ENCODE measurements at places on chromosomes 2 and 18. TPM values are rescaled to one million over a fixed set of nuclear protein-coding genes. Genes with fewer than 3 reads are reported as not detected.

RGPD3 gene
- not detected for polyA plus RNA-seq

HOXD9 gene
- not detected for polyA plus RNA-seq

TRAPPC12 gene
- 14.4 TPM for polyA plus RNA-seq

DYNAP gene
- polyA plus RNA-seq = not detected

ERICH2 gene
- not detected for polyA plus RNA-seq

DNA sequence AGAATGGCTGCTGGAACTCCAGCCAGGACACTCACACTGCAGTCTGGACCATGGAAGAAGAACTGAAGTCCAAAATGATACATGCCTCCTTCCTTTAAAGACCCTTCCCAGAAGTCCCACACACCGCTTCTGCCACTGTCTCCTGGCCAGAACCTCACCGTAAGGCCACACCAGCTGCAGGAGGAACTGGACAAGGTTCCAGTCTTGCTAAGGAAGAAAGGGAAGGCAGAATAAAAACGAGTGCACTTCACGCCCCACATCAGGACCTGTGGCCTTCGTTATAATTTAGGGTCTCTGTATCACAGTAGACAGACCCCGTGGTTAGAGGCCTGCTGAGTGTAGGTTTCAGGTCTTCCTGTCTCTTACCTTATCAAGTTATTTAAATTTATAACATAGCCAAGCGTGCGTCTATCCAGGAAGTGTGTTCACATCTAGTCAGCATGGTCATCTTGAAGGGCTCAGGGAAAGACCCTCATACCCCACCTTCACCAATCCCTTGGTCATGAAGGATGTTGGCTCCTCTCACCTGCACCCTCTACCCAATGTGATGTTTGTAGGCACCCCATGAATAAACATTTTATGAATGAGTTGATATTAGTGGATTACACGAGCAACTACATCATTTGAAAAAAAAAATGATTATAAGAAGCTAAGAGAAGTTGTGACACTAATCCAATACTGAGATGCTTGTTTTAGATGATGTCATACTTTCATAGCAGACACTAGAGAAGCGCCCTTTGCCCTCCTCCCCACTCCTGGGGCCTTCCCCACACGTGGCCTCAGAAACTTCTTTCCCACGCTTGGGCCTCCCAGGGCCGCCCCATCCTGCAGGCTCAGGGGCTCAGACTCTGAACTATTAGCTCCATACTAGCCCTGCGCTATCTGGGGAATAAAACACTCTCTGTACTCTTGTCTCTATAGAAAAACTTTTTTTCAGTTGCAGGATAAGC, 157.6 kb downstream of the FAM210A start:
- DNase-seq = no peak

GRCh38 chr2:158936978-158937377, 31.5 kb upstream of the TANC1 start:
- no peak for DNase-seq

DNA sequence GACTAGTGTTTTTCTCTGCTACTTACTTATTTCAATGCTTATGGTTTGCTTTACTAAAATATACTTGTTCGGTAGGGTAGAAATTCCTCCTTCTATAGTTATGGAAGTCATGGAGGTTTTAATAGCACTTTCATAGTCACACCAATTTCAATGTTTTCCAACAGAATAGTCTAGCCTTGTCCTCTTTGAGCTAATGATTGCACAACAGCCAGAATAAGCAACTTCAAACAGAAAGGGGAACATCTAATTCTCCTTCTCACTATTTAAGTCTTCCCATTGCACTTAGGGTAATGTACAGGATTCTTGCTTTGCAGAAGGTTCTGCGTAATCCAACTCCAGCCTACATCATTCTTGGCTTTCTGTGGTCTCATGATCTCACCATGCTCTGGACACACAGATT, 287.7 kb upstream of the GCFC2 start:
- no peak for DNase-seq

GRCh38 chr2:238441262-238442114, 14.8 kb downstream of the ASB1 start:
- DNase-seq = no peak

DNA sequence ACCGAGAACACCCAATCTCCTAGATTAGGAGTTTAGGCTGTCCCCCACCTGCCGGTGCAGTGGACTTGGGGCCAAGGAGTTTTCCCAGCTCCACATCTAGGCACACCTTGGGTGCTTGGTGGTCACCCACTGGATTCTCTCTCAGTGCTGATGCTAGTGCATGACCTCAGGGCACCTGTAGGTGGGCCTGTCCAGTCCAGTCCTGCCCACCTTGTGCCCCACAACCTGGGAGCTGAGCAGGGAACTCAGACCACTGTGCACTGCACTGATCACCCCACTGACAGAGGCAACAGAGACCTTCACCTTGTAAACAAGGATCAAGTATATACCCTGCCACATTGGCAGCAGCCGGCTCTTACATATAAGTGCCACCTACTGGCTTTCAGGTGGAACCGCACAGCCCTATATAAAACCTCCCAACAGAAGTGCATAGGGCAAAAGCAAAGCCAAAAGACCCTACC, 12.7 kb upstream of the CDH19 start:
- no peak for DNase-seq

DNA sequence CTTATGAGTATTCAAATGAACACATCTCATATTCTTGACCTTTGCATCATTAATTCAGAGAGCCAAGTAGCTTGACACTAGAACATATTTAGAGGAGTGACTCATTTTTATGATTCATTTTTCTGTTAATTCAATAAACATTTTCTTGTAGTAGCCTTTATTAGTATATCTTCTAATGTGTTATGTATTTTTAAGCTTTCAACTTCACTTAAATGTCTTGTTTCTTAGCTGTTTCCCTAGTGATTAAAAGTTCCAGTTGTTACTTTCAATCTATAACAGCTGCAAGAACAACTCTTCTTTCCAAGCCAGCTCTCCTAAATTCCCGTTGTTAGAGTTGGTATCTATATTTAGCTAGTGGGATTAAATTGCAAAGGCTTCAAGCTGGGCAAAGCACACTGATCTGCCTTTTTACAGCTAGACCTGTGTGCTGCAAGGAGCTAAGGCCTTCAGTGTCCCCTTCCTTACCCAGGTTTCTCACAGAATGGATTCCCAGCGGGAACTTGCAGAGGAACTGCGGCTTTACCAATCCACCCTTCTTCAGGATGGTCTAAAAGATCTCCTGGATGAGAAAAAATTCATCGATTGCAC, at the start of gene KLHL41:
Gene KLHL41 (plus strand): TSS at position 405 of the 588 bp plus-strand sequence. CDS start 77 bp downstream, at position 482.
- no peak for DNase-seq

DNA sequence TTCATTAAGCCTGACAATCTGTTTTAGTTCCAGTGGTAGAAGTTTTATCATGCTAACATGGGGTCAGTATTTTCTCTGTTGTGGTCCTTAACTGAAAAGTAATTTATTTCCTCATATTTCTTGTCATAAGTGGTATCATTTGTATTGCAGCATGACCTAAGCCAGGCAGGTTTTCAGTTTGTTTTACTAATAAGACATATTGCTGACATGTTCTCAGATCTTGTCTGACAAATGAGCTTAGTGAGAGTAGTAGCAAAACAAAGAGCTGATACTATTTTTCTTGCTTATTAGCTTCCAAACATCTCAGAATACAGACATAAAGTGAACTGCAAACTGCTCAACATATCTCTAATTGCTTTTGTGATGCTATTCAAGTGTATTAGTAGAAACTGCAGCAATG, 293.6 kb downstream of the DSEL start:
- no peak for DNase-seq

DNA sequence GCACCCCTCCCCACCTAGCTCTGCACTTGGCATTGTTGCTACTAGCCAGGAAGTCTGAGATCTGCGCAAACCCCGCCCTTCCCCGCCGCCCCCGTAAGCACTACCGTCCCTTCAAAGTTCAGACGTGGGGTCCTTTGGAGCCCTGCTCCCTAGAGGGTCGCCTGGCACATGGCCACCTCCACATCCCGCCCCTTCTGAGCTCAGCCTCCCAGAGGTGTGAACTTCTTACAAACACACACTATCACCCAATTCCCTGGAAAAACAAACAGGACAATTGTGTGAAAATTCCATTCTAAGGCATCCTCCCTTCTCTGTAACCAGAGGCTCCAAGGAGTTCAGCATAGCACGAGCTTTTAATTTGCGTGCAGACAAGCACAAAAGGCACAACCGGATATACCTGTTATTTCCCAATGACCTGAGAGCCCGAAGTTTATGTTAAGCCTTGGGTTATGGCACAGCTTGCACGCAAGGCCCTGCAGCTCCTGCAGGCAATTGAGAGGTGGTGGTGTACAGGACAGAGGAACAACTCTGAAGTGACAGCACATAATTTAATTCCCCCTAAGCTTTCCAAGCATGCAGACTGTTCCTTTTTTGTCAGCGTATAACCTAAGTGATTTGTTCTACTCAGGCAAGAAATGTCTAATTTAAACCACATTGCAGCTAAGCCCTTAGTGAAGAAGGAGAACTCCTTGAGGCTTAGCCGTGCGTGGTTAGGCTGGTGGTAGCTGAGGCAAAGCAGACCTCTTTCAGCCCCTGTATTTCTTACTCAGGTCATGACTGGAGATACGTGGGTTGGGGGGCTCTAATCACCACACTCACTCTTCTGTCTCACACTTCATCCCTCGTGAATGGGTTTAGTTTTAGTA, 20.3 kb upstream of the CYP1B1 start:
- DNase-seq = no peak

DNA sequence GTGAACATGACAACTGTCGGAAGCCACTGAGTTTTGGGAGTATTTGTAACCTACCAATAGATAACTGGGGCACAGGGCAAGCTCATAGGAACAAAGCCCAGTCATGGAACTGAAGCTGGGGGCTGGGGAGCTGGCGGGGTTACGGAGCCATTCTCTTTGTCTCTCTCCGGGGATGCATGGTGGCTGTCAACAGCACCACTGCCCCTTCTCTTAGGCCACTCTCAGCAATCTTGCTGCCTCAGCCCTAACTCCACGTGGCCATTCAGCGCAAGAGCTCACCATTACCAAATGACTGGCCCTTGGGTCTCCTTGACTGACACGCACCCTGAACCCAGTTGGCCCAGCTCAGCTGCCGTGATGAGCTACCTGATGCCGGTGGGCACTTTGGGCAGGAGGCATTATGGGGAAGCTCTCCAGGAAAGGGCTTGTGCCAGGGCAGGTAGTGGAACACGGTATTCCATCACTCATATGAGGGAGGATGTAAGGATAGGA, 33.6 kb upstream of the ODC1 start:
- DNase-seq = no peak

DNA sequence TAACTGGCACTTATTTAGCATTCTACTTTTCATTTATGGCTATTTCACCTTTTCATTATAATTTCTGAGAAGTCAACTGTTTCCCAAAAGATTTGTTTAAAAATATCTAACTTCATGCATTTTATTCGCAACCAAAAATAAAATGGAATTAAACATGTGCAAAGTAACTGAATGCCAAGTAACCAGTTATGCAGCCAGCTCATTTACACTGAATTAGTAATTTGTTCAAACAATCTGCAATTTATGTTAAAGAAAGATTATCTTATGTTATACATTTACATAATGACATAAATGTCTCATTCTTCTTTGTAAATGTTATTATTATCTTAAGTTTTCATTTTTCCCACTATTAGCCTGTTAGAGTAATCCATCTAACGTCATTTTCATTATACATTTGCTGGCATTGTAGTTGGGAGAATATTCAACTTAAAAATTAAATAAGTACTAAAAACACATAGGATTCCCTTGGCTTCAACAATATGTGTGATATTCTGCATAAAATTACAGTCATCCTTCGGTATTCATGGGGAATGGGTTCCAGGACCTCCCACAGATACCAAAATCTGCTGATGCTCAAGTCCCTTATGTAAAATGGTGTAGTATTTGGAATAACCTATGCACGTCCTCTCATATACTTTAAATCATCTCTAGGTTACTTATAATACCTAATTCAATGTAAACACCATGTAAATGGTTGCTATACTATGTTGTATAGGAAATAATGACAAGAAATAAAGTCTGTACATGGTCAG, 43.7 kb upstream of the STAM2 start:
- DNase-seq = no peak
